ENCODE measurements at places on chromosomes 7 and 10.

DNA sequence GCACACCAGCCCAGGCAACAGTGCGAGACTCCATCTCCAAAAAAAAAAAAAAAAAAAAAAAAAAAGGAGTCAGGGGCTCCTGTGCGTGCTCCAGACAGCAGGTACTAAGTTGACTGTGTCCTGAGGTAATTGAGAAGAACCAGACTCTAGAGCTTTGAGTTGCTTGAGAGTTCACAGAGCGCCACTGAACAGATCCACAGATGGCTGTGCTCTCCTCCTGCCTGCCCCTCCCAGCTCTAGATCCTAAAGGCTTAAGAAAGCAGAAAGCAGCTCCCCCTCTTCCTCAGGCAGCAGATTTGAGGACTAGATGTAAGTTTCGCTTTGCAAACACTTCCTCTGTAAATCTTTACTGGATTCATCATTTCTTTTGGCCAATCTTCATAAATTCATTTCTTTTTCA lies 38.7 kb downstream of the SHH start:
- DNase-seq = no peak

DNA sequence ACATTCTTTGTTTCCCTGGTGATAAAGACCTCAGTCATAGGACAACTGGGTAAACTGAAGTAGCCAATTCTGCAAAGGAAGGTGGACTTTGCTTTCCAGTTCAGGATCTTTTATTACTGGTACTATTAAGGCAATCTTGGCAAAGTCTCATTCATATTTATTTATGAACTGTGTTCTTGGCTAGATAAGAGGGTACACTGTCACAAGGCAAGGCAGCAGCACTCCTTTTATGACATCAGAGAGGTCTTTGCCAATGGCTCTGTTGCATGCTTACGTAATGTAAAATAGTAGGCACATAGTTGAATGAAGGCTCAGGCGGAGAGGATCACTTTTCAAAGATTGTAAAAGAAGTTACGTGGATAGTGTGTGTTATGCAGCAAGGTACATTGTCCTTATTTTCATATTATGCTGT lies 63.7 kb upstream of the PDK4 start:
- DNase-seq = no peak

- no peak for DNase-seq
Observed at GRCh38 chr7:46682836-46683624, 762.0 kb upstream of the IGFBP3 start.

DNA sequence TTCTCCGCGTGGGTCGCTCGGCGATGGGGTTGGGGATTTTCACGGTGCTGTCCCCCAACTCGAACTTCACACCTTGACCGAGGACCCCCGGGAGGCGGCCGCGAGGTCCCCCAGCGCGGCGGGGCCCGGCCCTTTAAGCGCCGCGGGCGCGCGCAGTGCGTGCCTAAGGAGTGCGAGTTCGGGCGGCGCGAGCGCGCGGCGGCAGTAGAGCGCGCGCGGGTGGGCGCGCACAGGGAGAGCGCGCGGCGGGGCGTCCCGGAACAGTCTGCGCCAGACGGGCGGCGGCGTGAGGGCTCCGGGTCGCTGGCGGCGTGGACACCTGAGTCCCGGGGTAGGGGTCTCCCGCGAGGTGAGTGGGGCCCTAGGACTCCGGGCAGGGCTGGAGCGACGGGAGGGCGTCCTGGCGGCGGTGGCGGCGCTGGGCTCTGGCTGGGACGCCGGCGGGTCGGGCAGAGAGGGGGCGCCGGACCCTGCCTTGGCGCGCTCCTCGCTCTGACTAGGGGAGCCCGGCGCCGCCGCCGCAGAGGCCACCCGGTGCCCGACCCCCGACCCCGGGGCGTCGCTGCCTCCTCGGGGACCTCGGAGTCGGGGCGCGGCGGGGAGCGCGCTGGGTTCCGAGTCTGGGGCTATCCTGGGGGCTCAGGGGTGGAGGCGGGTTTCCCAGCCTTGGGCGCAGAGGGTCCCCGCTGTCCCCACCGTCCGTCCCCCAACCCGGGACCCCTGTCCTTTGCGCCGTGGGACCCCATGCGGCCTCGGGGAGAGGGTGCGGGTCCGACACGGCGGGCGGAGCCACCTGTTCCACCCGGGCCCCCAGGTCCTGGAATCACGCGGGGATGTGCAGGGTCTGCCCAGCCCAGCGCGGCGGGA lies at the start of gene PROSER2:
PROSER2 (plus strand) TSS at position 235 of the 867 bp plus-strand sequence. CDS start 28,722 bp downstream, outside the sequence.
- no peak for DNase-seq

DNA sequence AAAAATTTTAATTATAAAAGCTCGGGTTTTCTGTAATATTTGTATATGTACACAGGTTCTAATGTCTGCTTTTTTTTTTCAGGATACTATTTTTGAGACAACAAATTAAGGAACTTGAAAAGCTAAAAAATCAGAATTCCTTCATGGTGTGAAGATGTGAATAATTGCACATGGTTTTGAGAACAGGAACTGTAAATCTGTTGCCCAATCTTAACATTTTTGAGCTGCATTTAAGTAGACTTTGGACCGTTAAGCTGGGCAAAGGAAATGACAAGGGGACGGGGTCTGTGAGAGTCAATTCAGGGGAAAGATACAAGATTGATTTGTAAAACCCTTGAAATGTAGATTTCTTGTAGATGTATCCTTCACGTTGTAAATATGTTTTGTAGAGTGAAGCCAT lies 57.9 kb upstream of the BAMBI start:
- DNase-seq = no peak

GRCh38 chr10:72277996-72278667 lies 4.4 kb downstream of the DDIT4 start:
- no peak for DNase-seq

DNA sequence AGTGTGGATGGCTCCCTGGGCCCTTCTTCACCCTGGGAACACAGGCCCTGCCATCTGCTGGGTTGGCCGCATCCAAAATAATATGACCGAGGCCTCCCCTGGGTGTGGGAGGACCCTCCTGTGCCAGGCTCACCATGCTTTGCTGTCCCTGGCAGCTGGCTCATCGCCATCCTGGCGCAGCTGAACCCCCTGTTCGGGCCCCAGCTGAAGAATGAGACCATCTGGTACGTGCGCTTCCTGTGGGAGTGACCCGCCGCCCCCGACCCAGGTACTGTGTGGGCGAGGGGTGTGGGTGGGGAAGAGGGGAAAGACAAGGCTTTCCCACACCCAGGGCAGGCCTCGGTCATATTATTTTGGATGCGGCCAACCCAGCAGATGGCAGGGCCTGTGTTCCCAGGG lies 4.8 kb downstream of the ATP6V0E2 start:
- DNase-seq = no peak

- no peak for DNase-seq
Observed at GRCh38 chr7:155001756-155002410, 1.0 kb downstream of the PAXIP1 start.

- no peak for DNase-seq
Observed at GRCh38 chr10:11930312-11930978, 107.3 kb downstream of the PROSER2 start.

- DNase-seq = no peak
Observed at GRCh38 chr10:74290708-74291107, 139.7 kb downstream of the ADK start.
